Stimulated activated CD4-positive, alpha-beta T cell treated with anti-CD3 and anti-CD28 coated beads, Interleukin-12 subunit alpha, Interleukin-12 subunit beta, amount 100 ng/mL, for 24 hours (primary cell): ENCODE measurements at places on chromosomes 1 and 21.

DNA sequence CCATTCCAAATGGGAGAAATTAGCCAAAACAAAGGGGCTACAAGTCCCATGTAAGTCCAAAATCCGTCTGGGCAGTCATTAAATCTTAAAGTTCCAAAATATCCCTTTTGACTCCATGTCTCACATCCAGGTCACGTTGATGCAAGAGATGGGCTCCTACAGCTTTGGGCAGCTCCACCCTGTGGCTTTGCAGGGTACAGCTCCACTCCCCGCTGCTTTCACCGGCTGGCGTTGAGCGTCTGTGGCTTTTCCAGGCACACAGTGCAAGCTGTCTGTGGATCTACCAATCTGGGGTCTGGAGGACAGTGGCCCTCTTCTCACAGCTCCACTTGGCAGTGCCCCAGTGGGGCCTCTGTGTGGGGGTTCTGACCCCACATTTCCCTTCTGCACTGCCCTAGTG lies 130.2 kb downstream of the TPR start:
- no peak for DNase-seq

- no peak for DNase-seq
These were observed 27.8 kb downstream of the UCK2 start for GRCh38 chr1:165855010-165855838.

DNA sequence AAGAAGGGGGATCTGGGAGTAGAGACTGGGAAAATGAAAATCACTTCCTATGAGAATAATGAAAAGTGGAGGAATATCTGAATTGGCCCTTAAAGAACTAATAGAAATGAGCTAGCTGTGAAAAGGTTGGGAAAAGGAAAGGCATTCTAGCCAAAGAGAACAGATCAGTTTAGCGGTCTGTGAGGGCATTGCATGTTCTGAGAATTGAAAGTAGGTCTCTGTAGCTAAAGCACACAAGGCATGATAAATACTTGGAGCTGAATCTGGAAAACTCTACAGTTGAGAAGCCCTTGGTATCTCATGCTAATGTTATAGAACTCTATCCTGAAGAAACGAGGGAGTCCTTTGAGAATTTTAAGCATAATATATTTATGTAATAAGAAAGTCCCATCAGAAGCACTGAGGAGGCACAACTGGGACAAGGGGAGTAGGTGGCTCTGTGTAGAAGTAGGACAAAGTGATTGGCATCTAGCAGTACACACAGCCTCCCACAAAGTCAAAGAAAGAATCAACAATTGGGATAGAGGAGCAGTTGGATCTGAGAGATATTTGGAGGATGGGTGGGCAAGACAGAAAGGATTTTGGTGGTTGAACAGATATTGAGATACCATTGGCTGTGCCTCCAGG lies 78.7 kb downstream of the GREM2 start:
- DNase-seq: no peak

GRCh38 chr1:246875041-246876026 lies 56.4 kb downstream of the AHCTF1 start:
- no peak for DNase-seq

DNA sequence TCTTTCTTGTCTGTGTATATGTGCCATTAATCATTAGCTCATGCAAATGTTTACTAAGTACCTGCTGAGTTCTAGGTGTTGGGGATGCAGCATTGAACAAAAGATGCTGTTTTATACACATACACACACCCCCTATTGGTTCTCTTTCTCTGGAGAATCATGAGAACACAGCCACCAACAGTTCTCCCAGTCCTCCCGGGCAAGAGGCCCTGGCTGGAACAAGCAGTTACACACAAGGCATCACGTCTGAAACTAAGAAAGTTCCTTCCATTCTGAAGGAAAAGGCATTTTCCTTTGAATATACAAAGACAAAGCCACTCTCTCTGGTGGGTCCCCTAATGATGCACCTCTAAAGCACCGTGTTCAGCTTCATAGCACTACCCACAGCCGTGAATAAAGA lies 10.8 kb downstream of the CASP9 start:
- no peak for DNase-seq

GRCh38 chr1:156689953-156690674 lies 12.9 kb upstream of the NES start:
- no peak for DNase-seq

- no peak for DNase-seq
These were observed 17.2 kb downstream of the MYBPH start for GRCh38 chr1:203158423-203158822.

DNA sequence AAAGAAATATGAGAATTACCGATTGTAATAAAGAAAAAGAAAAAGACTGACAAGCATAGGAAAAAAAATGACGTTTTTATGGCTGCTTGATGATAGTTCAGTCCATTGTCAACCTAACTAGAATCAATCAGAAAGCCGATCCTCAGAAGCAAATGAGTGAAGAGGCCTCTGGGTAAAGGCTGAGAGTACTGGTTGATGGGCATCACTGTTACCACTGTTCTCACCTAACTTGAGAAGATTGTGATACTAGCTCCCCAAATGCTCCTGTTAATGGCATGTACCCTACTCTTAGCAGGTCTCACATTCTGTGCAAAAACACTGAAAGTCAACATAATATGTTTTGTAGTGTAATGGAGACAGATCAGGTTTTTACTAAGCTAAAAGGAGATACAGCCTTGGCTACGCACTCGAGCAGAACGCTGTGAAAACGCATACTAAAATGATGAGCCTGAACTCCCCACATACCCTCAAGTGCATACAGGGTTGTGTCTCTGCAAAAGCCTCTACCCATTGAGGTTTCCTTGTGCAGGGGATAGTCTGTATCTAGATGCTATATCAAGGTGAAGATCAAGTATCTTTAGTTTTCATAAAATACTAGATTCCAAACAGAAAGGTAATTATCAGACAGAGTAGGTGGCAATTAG lies 554.6 kb downstream of the SMYD3 start:
- DNase-seq: no peak

DNA sequence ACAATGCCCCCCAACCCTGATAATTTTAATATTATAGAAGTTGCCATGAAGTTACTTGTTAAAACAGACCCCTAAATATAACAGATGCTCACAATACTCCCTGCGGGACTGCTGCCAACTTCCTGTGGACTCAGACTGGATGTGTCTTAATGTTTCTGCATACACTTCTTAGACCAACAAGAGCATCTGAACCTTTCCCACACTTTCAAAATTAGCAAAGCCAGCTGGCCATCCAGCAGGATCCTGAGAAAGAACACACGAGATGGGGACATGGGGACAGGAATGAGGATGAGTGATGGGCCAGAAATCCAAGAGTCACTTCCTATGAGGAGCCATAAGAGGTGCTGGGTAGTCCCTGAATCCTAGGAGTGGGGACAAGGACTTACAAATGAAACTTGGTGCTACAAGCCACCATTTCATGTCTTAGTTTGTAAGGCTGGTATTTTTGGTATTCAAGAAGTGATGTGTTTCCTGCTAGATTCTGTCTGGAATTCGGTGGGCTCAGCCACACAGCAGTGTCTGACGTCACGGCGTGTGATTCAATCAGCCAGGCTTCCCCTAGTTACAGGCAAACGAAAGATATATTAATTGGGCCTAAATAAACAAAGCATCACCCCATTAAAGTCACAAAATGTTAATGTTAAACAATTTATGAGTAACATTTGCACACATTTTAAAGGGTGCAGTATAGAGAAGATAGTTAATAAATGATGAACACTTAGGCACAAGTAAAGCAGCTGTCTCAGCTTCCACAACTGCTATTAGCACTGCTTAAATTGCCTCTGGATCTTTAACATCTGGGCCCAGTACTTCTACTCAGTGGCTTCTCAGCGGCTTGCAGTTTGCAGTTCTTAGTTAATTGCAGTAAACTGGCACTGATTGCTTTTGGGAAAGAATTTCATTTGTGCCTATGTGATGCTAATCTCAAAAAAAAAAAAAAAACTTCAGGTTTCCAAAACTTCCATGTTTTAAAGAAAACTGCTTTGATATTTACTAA lies 41.2 kb upstream of the RGS8 start:
- DNase-seq: no peak

- no peak for DNase-seq
These were observed 2.2 kb downstream of the CYB5R1 start for GRCh38 chr1:202964791-202965410.

- no peak for DNase-seq
These were observed 111.4 kb upstream of the CDC42BPA start for GRCh38 chr1:227429447-227430359.

DNA sequence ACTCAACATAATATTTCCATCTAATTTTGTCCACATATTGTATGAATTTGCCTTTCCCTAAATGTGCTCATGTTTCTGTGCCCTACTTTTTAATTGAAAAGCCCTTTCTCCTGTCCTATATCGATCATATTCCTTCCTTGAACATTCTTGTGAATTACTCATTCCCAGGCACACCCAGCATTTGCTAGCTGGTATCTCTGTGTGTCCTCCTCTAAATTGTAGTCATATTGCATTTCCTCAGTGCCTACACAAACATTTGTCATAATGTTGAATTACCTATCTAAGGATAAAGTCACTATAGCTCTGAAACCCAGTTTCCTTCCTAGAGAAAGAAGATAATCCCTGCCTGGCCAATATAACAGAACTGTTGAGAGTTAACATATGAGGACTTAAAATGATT lies 39.6 kb upstream of the TBX15 start:
- no peak for DNase-seq

- no peak for DNase-seq
These were observed 22.2 kb upstream of the PRSS38 start for GRCh38 chr1:227793079-227793947.
